Erythroblast (primary cell): ENCODE measurements at places on chromosomes 12 and 14.
A peak's percentile ranks its signal among the peaks of the same experiment; 100 is the strongest.

DNA sequence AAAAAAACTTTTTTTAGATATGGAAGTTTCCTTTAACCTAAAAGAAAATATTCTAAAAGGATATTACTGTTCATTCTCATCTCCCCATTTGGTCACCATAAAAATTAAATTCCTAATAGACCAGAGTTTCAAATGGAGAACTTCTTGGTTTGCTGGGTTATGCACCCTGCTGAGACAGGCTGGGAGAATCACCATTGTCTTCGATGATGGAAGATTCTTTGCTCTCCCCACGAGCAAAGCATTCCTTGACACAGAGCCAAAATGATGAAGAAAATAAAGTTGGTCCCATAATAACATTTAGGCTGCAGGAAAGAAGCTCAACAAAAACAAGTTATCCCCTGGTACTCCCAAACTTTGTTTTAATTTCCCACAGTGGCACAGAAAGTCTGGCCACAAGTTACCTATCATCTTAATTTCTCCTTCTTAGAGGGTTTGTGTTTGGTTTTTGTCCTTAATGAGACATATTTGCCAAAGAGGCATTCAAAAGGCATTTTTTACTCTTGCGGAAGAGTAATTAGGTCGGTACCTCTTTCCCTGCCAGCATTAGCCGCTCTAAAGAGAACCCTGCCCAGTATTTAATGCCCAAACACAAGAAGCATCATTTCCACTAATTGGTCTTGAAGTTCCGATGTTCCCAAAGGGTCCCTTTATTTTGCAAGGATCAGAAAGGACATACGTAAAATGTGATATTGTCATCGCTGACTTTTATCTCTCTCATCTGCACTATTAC is 4.8 kb downstream of the DIO2 start:
- DNase-seq, result no peak

- DNase-seq, result no peak
Observed at GRCh38 chr14:61379639-61380184, 58.3 kb downstream of the PRKCH start.

DNA sequence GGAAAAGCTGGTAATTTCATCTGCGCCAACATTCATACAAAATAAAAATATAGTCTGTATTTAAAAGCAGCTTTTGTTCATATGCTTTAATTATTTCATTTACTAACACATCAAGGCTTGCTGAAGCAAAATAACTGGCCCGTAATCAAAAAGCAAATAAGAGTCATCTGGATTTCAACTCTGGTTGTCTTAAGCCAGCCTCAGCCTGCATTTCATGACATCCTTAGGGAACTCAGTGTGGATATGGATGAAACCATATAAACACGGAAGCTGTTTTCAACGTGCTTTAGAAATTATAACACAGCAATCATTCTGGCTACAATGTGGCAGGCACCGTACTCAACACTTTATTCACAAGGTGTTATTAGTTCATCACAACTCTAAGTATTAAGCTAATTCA is 852 bp downstream of the COX16 start:
- DNase-seq, result no peak

- DNase-seq, result no peak
Observed at GRCh38 chr14:35412272-35413056, 7.9 kb upstream of the NFKBIA start.

GRCh38 chr12:20050221-20050620 is 318.1 kb upstream of the PDE3A start:
- no peak for DNase-seq

DNA sequence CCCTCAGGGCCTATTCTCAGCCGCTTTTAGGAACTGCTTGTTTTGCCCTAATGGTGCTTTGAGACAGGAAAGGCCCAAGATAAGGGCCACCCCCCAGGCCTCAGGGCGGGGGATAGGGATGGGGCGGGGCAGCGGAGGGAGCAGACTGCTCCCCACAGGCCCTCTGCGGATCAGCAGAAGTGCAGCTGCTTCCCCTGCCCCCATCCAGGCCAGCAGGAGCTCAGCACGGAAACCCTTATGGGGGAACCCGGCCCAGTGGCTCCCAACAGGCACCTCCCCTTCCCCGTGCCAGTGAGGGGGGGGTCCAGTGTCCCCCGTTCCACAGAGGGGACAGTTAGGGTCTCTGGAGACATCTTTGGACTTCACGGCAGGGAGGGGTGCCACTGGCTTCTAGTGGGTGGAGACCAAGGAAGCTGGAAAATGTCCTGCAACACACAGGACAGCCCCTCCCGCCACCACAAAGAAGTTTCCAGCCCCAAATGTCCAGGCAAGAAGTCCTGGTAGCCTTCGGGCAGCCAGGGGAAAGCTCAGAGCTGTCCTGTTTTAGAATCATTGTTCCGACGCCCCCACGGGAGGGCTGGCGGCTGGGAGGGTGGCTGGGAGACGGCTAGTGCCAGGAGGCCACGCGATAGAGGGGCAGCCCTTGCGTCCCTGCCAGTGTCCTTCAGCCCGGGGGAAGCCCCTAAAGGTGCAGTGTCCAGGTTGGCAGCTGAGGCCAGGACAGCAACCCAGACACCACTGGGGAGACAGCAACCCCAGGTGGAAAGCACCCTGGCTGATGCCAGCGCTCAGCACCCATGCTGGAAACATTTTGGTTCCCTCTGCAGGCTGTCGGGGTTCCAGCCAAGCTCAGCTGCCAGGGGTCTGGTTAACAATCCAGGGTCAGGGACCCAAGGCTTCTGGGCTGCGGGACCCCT is 10.4 kb upstream of the GPR132 start:
- DNase-seq, result peak; percentile 82

DNA sequence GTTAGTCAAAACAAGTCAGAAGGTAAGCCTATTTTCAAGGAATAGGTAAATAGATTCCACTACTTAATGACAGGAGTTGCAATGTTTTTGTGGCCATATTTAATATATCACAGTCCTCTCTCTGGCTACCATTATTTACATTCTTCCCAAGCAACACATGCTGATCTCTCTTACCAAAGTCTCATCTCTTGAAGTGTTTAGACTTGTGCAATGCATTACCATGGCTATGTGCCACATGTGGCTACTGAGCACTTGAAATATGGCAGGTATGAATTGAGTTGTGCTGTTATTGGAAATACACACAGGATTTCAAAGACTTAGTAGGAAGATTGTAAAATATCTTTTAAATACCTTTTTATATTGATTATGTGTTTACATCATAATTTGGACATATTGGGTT is 262.4 kb upstream of the PDE3A start:
- no peak for DNase-seq

GRCh38 chr12:57731411-57732080 is 7.0 kb downstream of the AGAP2 start:
- no peak for DNase-seq

GRCh38 chr12:32107359-32108267 is 966 bp downstream of the BICD1 start:
- peak; percentile 46 for DNase-seq
